ENCODE measurements at places on chromosomes 11 and 22.

- no peak for DNase-seq
Measured at GRCh38 chr11:128532016-128532571, 55.3 kb downstream of the ETS1 start.

DNA sequence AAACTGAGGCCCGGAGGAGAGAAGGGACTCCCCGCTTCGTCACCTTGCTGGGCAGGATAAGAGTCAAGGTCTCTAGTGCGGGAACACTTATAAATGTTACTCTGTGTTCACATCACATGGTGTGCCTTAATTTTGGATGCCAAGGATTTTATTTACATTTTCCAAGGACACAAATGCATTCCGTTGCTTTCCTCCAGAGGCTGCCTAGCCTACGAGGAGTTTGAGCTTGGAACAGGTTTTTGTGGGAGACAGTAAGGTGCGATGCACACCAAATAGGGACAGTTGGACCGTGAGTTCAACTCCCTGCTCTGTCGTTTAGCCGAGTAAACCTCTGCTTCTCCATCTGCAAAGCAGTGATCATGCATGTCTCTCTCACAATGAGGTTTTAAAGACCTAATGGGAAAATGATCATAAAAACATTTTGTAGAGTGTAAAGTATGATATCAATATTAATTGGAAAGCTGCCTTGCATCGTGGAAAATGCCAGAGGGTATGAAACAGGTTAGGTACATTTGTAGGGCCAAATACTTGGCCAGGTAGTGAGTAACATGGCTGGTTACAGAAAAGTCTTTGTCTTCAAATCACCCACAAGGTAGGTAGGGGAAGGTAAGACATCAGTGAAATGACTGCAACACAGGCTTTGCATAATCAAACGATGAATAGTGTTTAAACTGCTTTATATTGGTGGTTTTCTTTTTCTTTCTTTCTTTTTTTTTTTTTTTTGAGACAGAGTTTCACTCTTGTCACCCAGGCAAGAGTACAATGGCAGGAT is 61.8 kb downstream of the ST3GAL4 start:
- DNase-seq, result no peak

GRCh38 chr22:31289344-31289743 is 2.9 kb downstream of the PIK3IP1 start:
- DNase-seq, result peak; percentile 29

DNA sequence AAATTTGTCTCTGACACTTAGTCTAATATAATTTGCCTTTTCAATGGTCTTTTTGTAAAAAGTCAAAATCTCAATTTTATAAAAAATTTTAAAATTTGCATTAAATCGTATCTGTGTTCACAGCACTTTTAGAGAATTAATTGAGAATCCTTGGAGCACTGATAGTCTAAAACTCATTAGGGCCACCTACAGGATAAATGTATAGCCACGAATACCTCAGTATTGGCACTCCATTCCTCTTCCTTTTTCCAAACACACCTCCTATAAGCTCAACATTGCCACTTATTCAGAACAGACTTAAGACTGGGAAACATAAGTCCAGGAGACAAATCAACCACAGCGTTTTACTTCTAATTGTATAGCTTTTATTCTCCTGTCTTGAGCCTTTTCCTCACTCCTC is 776.0 kb upstream of the ARHGAP42 start:
- no peak for DNase-seq

GRCh38 chr11:125743681-125744080 is 2.4 kb upstream of the PATE1 start:
- DNase-seq, result no peak

DNA sequence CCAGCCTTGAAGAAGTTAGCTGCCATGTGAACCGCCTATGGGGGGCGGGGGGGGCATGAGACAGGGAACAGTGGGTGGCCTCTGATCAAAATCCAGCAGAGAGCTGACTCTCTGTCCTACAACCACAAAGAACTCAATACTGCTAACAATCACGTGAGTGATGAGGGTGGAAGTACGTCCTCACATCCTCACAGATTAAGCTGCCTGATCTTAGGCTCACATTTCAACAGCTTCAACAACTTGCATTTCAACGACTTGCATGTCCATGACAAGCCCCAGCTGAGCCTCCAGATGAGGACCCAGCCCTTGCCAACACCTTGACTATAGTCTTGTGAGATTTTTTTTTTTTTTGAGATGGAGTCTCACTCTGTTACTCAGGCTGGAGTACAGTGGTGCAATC is 51.6 kb downstream of the CLMP start:
- no peak for DNase-seq

- no peak for DNase-seq
Measured at GRCh38 chr11:121270001-121270678, 22.4 kb upstream of the SC5D start.

DNA sequence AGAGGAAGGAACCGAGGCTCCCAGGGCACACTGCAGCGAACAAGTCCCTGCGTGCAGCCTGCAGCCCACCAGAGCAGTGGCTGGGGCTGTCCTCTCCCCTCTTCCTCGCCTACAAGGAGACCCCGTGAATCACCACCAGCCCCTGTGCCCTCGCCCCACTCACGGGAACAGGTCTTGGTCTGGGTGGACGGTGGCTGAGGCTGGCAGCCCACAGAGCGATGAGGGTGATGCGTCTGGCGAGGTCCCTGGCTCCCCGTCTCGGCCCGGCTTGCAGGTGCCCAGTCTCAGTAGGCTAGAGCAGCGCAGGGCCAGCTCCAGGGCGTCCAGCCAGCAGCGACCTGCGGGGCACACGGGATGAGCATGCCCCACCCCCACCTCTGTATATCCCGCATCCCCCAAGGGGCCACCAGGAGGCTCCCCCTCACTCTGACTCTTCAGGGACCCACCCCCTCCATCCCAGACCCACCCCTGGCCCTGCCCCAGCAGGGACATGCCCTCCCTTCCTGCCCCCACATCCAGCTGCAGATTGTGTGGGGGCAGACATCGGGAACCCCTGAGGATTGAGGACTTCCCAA is 50.5 kb upstream of the CARS1 start:
- no peak for DNase-seq

DNA sequence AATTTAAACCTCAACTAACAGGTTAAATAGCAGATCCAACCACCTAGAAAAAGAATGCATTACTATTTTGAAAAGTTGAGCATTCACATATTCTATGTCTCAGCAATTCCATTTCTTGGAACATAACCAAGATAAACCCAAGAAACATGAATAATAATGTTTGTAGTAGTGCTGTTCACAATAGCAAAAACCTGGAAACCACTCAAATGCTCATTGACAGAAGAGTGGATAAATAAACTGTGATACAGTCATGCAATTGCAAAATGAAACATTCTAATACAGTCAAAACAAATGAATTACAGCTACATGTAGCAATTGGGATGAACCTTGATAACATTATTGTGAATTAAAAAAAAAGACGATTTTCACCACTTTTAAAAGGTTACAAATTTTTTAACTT is 162.8 kb upstream of the TMEM45B start:
- DNase-seq, result peak; percentile 66

DNA sequence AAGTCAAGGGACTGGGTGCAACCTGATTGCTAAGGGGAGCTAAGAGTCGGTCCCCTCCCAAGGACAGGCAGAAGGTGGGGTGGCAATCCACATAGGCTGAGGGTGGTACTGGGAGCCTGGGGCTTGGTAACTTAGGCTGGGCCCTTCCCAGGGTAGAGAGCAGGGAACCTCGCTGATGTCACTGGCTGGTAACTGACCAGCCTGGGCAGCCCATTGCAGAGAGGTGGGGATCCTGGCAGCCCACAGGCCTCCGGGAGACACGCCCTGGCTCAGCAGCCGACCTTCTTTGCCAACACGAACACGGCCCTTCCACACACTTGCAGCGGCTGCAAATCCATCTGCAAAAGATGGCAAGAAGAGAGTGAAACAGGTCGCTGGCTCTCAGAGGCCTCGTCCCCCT is 25.4 kb downstream of the A4GALT start:
- no peak for DNase-seq

DNA sequence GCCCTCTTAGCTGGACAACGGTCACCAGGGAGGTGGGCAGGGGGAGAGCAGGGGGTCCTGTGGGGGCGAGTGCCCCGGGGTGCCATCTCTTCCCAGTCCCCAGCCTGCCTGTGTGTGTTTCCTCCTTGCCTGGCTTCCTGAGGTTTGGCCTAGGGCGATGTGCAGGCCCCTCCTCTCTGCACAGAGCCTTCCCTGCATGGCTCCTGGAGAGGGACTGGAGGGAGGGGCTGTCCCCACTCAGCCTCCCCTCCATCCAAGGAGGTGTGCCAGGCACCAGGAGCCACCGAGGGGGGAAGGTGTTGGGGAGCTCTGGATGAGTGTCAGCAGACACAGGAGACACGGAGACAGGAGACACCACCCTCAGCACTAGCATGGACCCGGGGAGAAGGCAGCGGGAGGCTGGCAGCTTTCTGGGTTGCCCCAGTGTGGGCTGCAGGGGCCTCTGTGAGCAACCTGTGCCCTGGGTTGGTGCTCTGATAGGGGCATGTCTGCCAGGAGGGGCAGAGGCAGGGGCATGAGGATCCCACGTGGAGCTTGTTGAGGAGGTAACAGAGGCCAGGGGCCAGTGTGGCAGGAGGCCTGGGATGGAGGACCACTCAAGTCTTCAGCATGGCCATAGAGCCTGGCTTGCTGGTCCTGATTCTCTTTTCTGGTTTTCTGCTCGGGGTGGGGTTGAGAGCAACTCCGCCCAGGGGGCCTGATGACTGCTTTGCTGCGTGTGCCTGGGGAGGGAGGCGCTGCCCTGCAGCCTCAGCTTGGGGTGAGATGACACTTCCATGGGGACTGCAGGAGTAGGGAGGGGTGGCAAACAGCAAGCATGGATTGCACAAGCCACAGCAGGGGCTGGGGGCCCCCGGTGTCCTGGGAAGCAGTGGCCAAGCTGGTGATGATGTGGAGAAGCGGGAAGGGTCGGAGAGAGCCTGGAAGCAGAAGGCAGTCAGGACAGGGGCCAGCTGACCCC is 78.8 kb downstream of the ST3GAL4 start:
- no peak for DNase-seq

DNA sequence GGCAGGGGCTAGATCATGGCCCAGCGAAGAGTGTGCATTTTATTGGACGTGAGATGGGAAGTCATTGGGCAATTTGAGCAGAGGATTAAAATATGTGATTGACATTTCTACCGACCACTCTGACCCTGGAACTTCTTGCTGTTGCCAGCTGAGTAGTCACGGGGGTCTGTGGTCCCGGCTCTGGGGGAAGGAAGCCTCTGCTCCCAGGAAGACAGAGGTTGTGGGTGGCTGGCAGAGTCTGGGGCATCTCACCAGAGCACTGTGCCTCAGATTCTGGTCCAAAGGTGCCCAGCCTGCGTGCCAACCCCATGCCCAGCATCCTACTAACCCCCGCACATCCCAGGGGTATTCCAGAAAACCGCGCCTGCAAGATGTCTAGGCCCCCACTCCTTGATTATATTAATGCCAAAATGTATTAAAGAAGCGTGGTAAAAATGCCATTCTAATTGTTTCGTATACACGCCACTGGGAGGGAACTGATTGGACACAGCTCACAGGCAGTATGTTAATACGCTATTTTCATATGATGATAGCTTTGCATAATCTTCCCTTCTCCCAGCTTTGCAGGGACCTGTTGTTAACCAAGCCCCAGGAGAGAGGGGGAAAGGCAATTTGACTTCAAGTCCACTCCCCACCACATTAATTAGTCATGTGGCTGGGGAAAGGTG is 25.3 kb upstream of the LMO1 start:
- DNase-seq, result peak; percentile 9

DNA sequence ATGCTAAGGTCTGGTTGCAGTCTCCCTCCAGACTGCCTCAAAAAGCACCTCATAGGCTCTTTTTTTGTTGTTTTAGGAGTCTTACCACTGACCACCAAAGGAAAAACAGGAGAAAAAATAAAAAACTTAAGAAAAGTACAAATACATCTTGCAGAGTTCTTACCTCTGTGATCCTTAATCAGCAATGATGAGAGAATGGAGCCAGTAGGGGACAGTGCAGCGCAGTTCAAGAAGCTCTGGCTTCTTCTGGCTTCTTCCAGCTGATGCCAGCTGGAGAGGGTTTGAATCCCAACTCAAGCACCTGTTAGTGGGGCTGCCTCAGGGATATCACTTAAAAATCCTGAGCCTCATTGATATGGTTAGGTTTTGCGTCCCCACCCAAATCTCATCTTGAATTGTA is 223.3 kb upstream of the ISX start:
- DNase-seq, result no peak

- no peak for DNase-seq
Measured at GRCh38 chr22:22558071-22558971, 744 bp downstream of the PRAME start.

DNA sequence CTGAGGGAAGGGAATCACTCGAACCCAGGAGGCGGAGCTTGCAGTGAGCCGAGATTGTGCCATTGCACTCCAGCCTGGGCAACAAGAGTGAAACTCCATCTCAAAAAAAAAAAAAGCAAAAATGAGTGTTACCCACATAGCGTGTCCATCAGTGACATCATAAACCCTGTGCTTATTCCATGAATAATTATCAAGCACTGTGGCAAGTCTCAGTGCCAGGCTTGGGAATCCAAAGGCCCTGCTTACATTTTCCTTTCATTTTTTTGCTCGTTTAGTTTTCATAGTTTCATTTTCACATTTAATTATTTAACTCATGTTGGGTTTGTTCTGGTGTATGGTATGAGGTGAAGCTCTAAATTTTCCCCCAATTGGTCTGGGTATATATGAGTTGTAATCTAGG is 46.5 kb downstream of the NEU3 start:
- DNase-seq, result no peak

DNA sequence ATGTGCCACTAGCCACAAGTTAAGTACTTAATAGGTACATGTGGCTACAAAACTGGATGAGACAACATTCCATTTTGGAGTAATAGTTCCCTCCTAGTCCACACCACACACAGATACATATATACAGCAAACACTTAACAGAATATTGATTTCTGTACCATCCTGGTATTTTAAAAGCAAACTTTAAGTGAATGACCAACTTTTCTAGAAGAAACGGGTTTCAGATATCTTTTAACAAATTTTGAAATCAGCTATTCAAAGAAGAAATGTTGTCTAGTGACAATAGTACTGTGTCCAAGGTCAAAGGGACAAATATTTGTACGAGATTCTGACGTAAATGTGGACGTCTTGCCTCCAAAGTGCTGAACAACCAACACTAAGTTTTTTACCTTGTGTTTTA is 12.3 kb upstream of the CARD16 start:
- no peak for DNase-seq

DNA sequence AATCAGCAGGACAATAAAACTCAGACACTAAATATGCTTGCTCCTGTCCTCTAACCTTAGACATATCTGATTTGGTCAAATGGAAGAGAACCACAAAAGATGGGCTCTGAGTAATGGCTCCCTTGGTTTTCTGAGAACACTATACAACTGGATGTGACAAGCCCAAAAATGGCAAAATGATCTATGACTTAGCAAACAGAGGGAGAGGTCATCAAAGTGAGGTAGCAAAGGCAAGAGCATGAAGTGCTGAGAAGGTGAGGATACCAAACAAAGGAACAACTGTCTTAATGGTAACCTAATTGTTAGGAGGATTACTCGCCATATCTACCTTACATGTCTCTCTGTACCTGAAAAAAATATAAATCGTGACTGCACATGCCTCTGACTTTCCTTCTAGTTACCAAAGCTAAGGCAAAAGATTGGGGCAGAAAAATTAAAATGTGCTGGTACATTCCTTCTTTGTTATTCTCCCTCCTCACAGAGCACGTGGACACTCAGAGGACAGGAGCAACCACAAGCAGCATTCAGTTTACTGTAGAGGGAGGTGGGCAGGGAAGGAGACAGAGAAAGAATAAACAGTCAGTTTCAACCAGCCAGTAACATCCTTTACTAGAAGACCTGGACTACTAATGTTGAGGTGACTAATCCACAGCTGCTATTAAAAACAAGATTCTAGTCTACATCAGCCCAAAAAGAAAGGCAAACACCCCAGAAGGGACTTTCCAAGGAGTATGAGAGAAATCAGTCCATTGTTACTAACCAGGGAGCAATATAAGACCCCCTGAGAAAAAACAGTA is 88.8 kb downstream of the AMBRA1 start:
- no peak for DNase-seq

- no peak for DNase-seq
Measured at GRCh38 chr22:20550057-20550817, 42.8 kb downstream of the MED15 start.
